ENCODE measurements at places on chromosomes 1 and 21. TPM values are rescaled to one million over a fixed set of nuclear protein-coding genes. Genes with fewer than 3 reads are reported as not detected.

DNA sequence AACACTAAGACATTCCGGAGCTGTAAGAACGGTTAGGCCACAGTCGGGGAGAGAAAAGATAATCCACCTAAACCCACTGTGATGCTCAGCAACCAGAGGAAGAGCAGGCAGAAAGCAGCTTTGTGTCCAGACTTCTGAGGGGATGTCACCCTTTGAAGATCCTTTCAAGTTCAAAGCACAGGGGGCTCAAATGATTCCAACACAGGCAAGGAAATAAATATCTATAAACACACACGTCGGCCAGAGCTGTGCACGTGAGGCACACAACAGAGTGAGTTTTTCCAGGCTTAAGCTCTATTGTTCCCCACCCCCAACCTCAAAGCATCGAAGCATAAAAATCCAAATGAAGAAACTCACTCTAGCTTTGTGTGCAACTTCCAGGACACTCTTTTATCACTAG is 479.0 kb downstream of the DISC1 start:
- no peak for DNase-seq

GRCh38 chr1:222370913-222371675 is 176.8 kb downstream of the HHIPL2 start:
- DNase-seq, result no peak

DNA sequence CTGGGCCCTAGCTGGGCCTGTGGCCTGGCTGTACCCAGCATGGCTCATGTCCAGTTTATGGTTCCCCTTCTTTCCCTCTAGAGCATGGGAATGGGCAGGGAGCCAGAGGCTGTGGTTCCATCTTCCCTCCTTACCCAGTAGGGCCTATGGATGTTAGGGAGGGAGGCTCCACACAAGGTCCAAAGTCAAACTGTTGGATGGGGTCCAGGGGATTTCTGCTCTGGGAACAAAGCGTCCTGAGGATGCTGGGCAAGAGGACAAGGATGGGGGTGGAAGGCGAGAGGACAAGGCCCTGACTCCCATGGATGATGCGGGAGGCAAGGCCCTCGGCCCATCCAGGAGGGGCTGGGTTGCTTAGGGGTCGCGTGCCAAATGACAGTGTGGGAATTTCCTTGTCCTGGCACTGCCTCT is 17.3 kb downstream of the CSF1 start:
- no peak for DNase-seq

DNA sequence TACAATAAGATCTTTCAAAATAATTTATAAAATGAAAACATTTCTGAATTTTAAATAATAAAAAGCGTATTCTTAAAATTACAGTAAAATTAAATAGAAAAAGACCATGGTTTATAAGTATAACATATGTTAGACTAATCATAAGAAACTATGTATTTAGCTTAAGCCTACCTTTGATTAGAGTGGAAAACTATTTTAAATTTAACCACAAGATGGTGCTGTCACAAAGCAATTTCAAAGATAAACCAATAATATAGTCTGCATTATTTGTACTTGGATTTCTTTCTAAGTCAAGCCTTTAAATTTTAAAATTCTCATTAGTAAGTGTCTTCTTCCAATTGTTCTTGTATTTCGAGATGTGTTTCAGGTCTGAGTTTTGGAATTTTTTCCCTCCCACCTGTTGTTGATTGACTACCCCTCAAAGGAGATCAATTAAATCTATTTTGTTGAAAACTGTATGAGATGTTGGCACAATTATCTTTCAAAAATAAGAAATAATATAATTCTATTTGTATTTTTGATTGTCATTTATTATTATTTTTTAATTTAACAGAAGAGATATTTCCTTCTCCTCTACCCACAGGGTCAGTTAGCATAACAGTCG is 459.8 kb downstream of the KCNT2 start:
- DNase-seq, result peak; percentile 70

- peak; percentile 5 for DNase-seq
Observed at GRCh38 chr1:107358619-107359327, 217.9 kb downstream of the NTNG1 start.

The ERI3 gene
- total RNA-seq, result 165 TPM

The TTC22 gene
- total RNA-seq, result 21.8 TPM
